ENCODE measurements at places on chromosomes 2 and 18. TPM values are rescaled to one million over a fixed set of nuclear protein-coding genes. Genes with fewer than 3 reads are reported as not detected.

GULP1 gene
- not detected for total RNA-seq

RAB6C gene
- total RNA-seq = 0.06 TPM

SPRED2 gene
- total RNA-seq = 4.9 TPM

DCDC2C gene
- total RNA-seq = not detected

CD226 gene
- 189 TPM for total RNA-seq

ANKZF1 gene
- total RNA-seq = 109 TPM

LTBP1 gene
- total RNA-seq = 0.15 TPM

VAPA gene
- 152 TPM for total RNA-seq

UGT1A10 gene
- total RNA-seq = not detected

EGR4 gene
- 0.25 TPM for total RNA-seq

INHBB gene
- total RNA-seq = not detected

PAX3 gene
- not detected for total RNA-seq
